ENCODE measurements at places on chromosomes 6 and 20.

DNA sequence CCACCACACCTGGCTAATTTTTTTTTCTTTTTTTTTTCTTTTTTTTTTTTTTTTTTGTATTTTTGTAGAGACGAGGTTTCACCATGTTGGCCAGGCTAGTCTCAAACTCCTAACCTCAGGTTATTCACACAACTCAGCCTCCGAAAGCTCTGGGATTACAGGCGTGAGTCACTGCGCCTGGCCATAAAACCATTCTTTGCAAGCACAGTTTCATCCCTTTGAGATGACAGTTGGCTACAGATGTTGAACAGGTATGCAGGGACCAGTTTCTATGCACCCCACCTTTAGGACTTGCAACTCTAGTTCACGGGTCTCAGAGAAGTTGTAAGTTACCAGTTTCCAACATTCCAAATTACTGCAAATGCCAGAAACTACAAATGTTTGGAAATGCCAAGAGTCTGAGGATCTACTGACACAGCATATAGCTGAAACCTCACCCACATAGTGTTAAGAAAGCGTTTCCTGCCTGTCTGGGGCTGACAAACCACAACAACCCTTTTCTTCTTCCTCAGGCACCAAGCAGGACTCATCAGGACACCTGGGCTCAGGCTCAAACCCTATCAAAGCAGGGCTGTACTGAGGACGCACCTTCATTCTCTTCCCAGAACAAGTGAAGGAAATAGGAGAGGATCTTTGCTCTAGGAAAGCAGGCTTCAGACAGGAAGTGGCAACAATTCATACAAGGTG is 22.9 kb downstream of the ARHGAP18 start:
- DNase-seq, result peak; percentile 48

- no peak for DNase-seq
Observed at GRCh38 chr6:44202972-44203750, 13.6 kb upstream of the MYMX start.

GRCh38 chr20:63610581-63611435 is 16.1 kb downstream of the GMEB2 start:
- no peak for DNase-seq

DNA sequence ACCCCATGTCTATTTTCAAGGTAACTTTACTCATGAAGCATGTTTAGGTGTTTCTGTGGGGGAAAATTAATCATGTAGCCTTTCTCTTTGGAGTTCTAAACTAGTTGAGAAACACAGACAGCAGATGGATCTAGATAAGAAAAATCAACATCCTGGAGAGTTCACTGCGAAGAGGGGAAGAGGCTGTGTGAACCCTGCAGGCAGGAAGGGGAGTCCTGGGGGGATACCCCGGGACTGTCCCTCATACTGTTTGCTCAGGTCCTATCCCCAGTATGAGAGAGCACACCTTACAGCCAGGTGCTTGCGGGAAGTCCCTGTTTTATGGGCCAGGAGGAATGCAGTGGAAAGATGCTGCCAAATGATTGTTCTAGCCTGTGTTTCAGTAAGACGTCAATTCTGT is 32.7 kb downstream of the CHMP4B start:
- no peak for DNase-seq

DNA sequence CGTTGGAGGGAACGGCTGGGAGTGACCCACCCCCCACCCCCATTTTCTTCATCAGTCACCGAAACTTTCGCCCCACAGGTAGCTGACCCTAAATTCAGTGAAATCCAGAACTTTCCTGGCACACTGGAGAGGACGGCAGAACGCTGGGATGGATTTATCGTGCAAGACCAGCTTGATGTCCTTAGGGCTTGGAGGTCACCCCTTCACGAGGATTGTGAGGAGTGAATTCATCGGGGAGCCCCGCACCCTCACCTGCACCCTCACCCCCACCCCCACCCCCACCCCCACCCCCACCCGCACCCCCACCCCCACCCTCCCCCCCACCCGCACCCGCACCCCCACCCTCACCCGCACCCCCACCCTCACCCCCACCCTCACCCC is 13.3 kb upstream of the TCFL5 start:
- no peak for DNase-seq

DNA sequence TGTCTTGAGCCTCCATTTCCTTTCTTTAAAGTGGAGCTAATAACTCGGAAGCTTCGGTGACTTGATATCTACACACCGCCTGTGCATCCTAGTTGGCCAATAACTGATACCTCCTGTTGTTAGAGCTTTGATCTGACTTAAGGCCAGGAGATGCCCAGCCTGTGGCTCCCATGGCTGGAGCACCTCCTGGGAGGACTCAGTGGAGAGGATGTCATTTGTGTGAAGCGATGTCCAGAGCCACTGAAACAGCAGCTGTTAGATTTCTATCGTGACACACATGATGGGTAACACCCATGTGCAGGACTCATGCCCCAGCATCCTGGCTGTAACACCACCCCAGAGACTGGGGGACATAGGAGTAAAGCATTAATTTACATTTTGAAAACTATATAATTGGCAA is 30.8 kb downstream of the SDCBP2 start:
- no peak for DNase-seq

- DNase-seq, result no peak
Observed at GRCh38 chr6:57207872-57208271, 14.2 kb downstream of the RAB23 start.

DNA sequence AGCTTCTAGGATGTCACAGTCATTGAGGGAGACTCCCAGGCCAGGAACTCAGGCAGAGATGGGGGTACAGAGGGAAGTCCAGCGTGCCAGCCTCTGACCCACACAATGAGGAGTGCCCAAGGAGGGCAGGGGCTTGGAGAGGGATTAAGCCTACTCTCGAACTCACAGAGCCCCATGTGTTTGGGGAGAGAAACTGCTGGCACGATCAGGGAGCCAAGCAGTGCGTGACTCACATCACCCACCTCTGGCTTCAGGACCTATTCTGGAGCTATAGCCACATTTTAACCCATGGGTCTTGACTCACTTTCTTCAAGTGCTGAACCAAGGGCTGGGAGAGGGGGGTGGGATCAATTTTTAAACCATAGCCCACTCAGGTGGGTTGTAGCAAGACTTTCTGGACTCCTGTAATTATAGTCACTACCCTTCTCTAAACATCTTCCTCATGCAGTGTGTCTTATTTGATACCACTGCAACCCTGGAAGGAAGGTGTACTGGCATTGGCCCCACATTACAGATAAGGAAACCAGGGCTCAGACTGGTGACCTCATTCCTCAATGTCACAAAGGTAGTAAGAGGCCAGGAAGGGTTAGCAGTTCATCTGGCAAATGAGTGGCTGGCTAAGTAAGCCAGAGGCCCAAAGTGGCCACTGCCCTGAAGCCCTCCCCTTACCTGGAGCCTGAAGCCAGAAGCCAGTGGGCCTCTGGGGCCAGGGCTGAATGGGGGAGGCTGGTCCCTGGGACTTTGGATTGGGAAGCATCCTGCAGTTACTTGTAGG is 12.0 kb downstream of the FOXP4 start:
- DNase-seq, result no peak

GRCh38 chr6:3259491-3259958 is 778 bp downstream of the PSMG4 start:
- no peak for DNase-seq

DNA sequence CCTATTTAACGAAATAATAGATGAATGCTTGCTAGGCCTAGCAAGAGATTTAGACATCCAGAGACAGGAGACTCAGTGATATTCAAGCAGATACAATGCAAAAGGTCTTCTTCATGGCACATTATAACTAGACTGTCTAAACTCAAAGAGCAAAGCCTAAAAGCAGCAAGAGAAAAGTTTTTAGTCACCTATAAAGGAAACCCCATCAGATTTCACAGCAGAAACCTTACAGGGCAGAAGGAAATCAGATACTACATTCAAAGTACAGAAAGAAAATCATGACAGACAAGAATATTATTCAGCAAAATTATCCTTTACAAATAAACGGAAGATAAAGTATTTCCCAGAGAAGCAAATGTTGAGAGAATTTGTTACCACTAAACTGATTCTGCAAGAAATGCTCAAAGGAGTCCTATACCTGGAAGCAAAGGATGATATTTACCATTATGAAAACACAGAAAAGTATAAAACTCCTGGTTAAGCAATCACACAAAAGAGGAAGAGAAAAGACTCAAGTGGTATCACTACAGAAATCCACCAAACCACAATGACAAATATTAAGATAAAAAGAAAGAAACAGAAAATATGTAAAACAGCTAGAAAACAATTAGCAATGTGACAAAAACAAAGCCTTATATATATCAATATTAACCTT is 333.7 kb downstream of the MEI4 start:
- DNase-seq, result no peak

GRCh38 chr20:15364781-15365180 is 1027.4 kb upstream of the FLRT3 start:
- no peak for DNase-seq
